ENCODE measurements at places on chromosomes 16 and 17.

DNA sequence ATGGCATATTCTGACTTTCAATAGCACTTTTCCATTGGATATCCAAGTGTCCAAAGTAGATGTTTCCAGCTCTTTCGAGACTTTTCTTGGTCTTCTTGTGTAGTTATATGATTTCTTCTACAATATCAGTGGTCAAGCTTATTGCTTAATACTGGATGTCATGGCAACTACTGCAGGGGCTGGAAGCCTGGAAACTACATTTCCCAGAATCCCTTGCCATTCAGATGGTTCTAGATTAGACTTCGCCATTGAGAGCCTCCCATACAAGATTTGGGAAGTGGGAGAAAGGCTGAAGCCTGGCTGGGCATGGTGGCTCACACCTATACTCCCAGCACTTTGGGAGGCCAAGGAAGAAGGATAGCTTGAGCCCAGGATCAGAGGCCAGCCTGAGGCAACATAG, 153.6 kb downstream of the C16orf95 start:
- peak; percentile 9 for DNase-seq

GRCh38 chr16:55399911-55400310, 75.9 kb downstream of the IRX6 start:
- DNase-seq: no peak

GRCh38 chr17:41763327-41763726, 23.2 kb downstream of the JUP start:
- no peak for DNase-seq

DNA sequence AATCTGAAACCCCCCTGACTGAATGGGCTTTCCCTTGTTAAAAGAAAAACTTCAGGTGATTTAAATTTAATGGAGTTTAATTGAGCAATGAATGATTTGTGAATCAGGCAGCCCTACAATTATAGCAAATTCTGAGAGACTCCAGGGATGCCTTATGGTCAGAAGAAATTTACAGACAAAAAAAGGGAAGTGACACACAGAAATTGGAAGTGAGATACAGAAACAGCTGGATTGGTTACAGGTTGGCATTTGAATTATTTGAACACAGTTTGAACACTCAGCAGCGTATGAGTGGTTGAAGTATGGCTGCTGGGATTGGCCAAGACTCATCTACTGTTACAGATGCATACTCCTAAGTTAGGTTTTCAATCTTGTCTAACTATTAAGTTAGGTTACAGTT, 19.0 kb upstream of the CPHXL start:
- DNase-seq: no peak

DNA sequence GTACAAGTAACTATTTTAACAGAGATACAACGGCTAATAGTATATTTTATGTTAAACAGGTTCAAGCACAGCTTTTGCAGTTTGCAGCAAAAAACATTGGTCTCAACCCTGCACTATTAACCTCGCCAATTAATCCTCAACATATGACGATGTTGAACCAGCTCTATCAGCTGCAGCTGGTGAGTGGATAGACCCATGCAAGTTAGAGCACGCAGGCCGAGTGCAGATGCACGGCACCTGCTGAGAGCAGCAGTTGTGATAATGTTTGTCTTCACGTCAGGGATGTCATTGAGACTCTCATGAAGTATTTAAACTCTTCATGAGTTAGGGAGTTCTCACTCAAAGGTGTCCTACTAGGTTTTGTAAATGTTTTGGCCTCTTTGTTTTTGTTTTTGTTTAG, 45.6 kb downstream of the TMC6 start:
- no peak for DNase-seq

DNA sequence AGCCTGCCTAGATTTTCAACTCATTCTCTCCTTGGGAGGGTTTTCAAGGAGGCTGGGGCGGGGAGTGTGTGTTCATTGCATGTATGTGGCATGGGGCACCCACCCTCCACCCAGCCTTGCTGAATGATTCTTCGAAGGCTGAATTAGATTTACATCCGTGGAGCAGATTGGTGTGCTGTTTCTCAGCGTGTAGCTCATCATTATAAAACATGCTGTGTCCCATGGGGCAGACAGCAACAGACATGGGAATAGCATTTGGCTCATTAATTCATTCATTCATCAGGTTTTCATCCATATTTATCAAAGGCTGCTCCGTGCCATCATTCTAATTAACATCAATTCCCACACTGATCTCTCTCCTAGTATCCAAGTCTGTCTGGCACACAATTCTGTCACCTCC, 10.6 kb upstream of the CD300A start:
- DNase-seq: no peak

DNA sequence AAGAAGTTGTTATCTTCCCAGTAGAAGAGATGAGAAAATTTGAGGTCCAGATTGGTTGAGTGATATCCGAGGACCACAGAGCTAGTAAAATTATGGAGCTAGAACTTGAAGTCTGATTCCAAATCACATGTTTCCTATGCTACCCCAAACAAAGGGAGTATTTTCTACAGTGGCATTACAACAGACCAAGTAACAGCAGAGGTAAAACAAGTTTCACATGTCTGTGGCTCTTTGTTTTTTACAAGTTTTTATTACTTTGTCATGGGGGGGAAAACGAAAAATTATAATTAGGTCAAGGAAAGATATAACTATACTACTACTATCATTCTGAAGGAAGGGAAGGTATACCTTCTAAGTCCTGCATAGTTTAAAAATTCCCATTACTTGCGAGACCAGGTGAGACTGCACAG, 49.4 kb downstream of the KANSL1 start:
- DNase-seq: no peak

DNA sequence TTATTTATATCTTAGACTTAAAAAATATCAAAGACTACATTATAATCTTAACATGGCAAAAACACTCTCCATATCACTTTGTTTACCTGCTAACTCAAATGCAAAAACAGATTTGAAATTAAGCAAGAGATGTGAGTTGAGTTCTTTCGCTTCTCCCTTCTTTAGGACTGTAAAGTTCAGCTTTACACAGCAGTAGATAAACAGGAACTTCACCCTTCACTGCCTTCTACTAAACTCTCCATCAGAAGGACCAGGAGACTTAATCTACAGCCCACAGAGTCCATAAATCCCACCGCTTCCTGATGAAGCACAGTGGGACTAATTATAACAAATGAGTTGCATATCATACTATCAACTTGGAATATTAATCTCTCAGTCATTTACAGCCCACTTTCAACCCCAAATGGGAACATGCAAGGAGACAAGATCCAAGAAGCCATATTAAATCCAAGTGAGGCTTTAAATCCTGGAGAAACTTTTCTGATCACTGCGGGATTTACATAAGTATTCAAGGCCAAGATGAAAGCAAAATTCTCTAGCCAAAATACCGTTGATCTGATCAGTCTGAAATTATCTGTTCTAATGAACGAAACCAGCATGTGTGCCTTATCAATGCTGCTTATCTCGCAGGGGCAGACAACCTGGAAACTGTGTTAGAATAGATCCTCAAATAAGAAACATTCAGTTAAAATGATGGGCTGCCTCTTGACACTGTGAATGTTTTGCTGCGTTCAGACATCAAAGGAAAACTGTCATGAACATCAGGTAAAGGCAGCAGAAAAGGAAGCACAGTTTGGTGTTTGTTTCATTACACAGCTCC, 1.6 kb downstream of the AMFR start:
- DNase-seq: peak; percentile 60

GRCh38 chr17:29791336-29792080, 138.5 kb downstream of the SSH2 start:
- peak; percentile 72 for DNase-seq

DNA sequence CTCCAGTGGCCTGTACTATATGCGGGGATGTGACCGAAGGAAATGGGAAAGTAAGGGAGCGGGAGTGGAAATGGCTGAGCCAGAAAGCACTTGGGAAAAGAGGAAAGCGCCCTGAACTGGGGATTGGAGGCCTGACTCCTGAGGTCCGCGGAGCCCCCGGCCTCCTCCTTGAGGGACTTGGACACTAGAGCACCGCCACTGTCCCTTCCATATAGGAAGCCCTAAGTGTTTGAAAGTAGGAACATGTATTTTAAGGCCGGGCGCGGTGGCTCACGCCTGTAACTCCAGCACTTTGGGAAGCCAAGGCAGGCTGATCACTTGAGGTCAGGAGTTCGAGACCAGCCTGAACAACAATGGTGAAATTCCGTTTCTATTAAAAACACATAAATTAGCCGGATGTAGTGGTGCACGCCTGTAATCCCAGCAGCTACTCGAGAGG, 530 bp upstream of the ZDHHC7 start:
- DNase-seq: no peak

GRCh38 chr17:30104575-30105339, 11.9 kb upstream of the NSRP1 start:
- peak; percentile 96 for DNase-seq

DNA sequence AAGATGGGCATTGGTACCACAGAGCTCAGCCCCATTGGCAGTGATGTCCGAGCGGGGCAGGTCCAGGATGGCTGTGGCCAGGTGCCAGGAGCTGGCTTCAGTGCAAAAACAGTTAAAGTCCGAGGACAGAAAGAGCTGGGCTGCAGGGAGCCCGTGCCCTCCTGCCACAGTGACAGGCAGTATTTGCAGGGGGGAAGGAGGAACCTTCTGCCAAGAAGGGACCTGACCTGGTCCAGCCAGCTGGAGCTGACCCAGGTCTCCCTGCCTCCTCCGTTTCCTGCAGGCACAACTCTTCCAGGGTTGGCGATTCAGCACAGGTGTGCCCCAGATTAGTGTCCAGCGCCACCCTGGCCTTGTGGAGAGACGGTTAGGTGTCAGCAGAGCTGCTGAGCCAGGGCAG, 199.0 kb downstream of the ENGASE start:
- no peak for DNase-seq

All from KBM-7 (cell line).